ENCODE measurements at places on chromosomes 1 and 21.
A peak's percentile ranks its signal among the peaks of the same experiment; 100 is the strongest.

GRCh38 chr1:41813226-41813625, 105.5 kb downstream of the HIVEP3 start:
- no peak for DNase-seq

GRCh38 chr1:56548571-56548970, 30.8 kb downstream of the PLPP3 start:
- no peak for DNase-seq

DNA sequence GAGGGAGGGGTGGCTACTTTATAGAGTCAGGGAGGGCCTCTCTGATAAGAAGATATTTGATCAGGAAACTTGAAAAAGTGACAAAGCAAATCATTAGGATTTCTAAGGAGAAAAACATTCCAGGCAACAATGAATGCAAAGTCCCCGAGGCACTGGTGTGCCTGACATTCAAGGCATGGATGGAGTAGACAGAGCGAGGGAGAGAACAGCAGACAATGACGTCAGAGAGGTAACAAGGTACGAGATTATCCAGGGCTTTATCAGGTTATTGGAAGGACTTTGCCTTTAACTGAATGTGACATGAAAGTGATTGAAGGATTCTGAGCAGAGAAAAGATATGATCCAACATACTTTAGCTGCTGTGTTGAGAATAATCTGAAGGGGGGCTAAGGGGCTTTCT, 72.4 kb upstream of the GNG4 start:
- DNase-seq: no peak

- DNase-seq: no peak
These were observed 153.3 kb upstream of the RUNX1 start for GRCh38 chr21:35202431-35202830.

DNA sequence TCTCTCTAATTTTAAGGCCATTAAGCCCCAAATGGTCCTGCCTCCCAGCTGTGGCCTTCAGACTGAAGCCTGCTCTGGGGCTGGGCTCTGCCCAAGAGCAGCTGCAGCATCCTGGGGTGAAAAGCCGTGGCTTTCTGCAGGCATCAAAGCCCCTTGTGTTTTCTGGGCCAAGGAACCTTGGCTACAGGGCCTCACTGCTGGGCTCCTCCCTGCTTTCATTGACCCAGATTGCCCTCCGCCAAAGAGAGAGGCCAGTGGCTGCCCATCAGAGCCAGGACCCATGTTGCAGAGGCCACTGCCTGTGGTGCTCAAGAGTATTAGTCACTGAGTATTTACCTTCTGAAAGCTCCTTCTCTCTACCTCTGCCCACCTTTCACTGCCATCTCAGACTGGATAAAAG, 1.6 kb downstream of the ZNF648 start:
- no peak for DNase-seq

DNA sequence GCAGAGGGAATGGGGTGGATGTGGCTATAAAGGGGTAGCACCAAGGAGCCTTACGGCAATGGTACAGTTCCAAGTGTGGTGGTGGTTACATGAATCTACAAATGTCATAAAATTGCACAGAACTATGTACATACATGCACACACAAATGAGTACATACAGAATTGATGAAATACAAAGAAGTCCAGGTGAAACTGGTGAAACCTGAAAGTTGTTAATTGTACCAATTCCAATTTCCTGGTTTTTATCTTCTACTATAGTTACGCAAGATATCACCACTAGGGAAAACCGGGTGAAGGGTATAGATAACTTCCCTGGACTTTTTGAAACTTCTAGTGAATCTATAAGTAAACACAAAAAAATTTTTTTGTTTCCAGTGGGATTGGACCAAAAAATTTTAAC, 18.9 kb downstream of the HSF2BP start:
- DNase-seq: no peak

DNA sequence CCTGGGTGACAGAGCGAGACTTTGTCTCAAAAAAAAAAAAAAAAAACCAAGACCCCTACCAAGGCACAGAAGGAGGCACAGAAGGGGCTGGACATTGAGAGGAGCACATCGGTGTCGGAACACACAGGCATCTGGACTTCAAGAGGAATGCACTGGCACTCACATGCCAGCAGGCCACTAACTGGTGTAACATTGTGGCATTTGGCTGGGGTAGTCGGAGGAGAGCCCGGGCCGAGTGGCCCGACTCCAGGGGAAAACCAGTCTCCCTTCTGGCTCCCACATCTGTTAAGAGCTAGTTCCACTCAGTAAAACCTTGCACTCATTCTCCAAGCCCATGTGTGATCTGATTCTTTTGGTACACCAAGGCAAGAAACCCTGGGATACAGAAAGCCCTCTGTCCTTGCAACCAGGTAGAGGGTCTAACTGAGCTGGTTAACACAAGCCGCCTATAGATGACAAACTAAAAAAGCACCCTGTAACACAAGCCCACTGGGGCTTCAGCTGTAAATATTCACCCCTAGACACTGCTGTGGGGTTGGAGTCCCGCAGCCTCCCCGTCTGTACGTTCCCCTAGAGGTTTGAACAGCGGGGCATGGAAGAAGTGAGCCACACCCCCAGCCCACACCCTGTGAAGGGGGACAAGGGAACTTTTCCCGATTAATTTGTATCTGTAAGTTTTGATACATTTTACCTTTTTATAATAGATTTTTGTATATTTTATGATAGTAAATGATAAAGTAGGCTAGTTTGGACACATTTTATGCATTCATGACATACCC, 17.2 kb upstream of the AKIRIN1 start:
- no peak for DNase-seq

DNA sequence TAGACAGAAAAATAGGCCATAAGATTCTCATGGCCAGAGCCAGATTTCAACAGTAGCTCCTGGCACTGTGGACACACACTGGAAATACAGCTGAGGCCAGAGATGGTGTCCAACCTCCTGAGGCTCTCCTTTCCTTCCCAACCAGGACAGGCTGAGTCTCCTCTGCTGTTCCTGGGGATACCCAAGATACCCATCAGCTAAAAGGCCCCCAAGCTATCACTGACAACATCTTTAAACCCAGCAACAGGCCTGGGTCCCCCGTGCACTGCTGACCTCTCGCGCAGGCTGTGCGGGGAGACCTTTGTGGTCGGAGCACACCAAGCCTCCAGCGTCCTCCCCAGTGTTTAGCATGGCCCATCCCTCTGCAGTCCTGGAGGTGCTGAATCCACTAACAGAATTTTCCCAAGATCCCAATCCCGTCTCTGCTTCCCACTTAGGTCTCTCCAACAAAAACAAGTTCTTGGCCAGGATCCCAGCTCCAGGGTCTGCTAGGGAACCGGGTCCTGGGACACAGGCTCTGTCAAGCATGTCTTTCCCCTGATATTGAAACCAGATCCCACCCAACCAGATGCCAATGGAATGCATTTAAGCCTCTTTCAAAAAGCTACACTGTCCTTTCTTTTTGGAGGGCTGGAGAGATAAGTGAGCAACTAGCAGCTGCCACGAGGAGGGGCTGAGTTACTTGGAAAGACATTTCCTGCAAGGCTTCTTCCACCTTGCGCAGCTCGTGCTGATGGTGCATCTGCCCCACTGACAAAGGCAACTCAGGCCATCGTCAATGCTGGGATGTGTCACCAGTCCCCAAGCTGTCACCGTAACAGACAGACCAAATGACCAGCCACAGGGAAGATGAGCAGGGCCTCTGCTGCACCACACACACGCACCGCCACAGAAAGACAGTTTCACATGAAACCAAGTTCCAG, 73.2 kb downstream of the BCAR3 start:
- peak; percentile 16 for DNase-seq

GRCh38 chr1:1619917-1620361, 4.6 kb downstream of the MIB2 start:
- no peak for DNase-seq
